ENCODE measurements at places on chromosomes 6 and 20.

DNA sequence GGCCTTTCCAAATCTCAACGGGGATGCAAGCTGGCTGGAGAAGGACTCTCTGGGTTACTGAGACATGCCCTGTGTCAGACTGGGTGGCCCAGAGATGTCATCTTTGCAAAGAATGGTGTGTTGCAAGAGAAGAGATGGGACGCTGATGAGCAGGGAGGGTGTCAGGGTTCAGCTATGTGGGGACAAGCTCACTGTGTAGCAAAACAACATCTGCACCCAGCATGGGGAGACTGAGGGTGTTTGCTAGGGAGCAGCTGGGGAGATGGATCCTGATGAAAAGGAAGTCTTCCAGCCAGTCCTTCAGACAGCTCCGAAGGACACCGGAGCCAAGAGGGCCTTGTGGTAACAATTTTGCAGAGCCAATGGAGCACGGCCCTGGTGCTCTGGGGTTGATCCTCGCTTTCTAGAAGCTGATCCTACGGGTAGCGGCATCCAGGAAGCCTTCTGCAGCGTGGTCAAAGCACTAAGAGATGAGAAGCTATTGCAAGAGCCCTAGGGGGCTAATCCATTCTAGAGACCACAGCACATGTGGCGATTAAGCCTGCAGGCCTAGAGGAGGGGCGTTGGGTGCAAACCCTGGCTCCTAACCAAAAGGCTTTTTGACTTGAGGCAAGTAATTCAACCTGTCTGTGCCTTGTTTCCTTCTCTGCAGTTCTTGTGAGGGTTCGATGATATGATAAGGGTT is 39.9 kb downstream of the EDN3 start:
- DNase-seq: no peak

GRCh38 chr6:72216222-72217068 is 330.1 kb downstream of the RIMS1 start:
- DNase-seq: peak; percentile 36

- no peak for DNase-seq
Observed at GRCh38 chr6:12147557-12148316, 135.6 kb downstream of the HIVEP1 start.

GRCh38 chr6:117559299-117559698 is 43.0 kb downstream of the GOPC start:
- no peak for DNase-seq

GRCh38 chr20:48770700-48771442 is 56.9 kb downstream of the PREX1 start:
- no peak for DNase-seq

- DNase-seq: no peak
Observed at GRCh38 chr6:5599127-5599526, 337.8 kb downstream of the FARS2 start.

DNA sequence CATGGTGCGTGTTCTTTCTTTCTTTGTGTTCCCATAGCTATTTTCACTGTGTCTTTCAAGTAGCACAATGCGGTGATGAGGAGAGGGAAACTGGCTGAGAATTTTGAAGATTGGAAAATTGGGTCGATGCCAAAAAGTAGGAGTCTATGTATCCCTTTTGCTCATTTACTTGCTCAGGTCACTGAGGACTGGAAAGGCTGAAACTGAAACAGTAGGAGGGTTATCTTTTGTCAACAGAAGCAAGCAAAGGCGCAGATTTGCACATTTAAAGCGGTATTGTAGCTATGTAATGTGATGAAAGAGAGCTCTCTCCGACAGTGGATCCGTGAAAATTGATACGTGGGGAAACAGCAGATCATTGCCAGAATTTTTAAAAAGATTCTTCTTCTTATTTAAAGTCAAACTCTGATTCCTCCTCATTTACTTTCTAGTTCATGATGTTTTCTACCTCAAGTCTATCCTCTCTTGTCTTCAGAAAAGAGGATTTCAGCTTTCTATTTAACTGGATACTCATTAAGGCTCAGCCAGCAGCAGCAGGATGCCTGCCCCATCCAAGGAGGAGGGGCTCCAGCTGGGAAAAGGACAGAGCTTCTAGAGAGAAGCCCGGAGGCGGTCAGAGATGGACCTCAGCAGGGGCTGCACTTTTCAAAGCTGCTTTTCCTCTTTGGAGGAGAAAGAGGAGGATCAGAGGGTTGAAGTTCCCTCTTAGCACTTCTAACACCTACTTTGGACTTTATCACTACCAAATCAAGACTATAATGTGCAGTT is 15.9 kb upstream of the FYN start:
- DNase-seq: peak; percentile 51

GRCh38 chr6:25278914-25279747 is at the start of gene CARMIL1:
TSS of gene CARMIL1 (plus strand) at chr6:25279374. CDS start at chr6:25279796, 422 bp downstream.
- peak; percentile 62 for DNase-seq

DNA sequence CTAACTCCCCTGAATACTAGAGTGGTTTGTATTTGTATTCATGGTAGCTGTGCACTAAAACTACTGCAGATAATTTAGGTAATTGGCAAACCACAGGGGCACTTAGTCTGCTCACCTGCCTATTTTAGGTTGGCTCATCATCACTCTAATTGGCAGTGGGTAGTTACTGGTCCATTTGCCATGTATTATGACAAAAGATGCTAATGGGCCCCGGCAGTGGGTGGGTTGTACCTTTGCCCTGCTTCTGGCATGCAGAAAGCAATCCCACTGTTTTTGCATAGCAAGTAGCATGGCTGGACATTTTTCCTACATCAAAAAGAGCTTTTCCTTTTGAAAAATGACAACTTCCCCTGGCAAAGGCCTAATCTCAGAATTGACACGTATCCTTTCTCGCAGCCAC is 741.4 kb upstream of the MAP3K7 start:
- no peak for DNase-seq

- DNase-seq: no peak
Observed at GRCh38 chr20:37077009-37077408, 18.8 kb downstream of the RBL1 start.

DNA sequence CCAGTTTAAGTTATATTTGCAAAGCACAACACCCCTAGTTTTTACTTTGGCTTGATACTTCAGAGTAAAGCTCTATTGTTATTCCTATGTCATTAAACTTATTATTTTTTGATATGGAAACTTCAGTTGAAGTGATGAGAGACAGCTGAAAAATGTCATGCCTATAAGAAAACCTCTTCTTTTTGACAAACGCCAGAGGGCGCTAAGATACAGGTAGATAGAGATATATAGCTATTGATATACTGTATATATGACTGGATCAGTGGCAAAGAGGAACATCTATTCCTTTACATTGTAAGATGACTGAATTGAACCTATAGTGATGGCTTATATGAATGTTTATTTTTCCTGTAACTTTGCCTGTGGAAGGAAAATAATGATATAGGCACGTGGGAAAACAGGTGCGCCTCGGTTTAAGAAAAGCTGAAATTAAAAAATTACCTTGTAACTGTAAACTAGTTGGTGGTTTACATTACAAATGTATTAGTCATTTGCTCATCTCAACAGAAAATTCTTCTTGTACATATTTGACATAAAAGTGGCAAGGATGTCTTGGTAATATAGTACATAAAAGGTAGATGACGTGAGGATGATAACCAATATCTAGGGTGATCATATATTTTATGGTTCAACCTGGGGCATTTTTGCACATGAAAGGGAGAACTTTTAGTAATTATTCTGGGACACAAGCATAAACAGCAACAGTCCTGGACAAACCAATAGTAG is 74.1 kb downstream of the LAMA4 start:
- DNase-seq: peak; percentile 95

- no peak for DNase-seq
Observed at GRCh38 chr6:131096786-131097185, 33.7 kb upstream of the EPB41L2 start.

- no peak for DNase-seq
Observed at GRCh38 chr20:56964901-56965300, 301.5 kb downstream of the BMP7 start.

DNA sequence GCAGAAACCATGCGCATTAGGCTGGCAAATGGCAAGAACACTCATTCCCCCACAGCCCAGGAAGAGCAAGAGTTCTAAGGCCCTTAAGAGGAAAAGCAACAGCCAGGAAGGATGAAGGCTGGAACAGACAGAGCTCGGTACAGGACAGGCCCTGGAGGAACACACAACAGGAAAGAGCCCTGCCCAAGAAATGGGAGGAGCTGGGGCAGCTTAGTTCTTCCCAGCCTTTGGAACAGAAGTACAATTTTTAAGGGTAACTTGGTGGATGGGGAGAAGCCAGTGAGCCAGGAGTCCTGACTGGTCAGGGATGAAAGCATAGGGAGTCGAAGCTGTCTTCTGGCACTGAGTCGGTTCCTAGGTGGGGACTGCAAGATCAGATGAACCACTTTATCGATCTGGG is 32.4 kb downstream of the OR2B2 start:
- no peak for DNase-seq

DNA sequence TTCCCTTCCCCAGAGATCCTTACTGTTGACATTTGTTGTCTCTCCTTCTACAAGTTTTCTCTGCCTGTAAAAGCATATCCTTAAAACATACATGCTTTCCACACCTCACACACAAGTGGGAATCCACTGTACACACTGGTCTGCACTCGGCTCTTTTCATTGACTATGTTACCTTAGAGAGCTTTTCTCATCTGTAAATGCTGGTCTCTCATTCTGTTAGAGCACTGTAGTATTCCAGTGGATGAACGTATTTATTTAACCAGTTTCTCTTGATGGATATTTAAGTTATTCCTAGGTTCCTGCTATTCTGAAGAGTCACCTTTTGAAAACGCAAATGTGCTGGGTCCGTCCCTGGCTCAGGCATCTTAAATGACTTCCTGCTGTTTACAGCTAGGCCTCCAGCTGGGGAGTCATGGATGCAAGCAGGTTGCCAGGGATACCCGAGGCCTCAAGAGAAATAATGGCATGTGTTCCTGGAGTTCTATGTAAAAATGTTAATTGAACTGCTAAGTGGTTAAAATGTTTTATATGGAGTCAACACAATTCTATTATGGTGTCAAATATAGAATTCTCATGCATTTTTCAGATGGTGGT is 61.1 kb upstream of the TGM3 start:
- DNase-seq: no peak

DNA sequence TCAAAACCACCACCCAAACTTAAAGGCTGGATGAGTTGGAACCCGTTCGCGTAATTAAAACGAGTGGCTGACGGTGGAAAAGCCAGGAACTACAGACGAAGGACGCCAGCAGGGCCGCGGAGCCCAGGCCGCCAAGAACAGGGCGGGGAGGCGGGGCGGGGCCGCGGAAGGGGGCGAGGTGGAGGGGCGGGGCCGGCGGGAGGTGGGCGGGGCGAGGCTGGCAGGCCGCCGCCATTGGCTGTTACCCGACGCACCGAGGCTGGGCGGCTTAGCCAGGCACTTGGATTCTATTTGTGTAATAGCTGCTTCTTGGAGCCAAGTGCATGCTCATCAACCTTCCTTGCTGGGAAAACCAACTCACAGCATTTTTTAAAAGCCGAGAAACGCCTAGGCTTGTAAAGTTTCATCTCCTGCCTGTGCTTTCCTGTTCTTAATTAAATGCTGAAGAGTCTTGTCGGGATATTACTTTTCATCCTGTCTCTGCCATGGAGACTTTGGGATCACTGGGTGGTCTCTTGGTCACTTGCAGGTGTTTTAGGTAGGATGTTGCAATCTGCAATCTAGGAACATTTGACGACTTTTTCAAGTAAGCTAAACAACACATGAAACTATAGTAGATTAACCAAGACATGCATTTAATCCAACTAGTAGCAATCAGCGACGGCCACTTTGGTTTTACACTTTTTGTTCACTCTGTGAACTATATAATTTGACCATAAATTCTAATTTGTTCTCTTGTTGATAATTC is 245.0 kb downstream of the ARID1B start:
- DNase-seq: peak; percentile 95

DNA sequence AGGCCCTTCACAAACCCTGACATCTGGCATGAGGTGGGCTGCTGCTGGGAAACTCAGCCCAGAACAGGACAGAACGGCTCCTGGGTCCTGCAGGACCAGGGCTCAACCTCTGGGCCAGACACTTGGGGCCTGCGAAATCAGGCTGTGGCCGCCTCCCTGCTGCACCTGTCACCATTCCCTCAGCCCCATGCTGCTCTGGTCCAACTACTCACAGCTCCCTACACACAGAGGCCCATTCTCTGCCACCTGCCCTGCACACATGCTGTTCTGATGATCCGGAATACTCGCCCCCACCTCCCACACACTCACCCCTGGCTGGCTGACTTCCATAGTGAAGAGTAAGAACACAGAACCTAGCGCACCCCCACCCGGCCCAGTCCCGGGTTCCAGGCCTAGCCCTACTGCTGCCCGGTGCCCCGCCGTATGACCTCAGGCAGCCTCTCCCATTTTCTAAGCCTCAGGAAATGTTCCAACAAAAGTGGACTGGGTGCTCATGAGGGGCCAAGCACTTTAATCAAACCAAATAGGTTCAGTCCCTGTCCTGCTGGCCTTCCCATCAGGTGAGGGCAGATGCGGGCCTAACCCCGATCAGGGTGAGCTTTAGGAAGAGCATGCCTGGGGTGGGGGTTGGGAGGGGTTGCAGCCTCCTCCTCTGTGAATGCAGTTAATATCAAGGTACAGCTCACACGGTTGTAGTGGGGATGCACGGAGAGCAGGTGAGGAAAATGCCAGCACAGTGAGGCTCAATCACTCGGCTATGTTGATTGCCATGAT is 3.9 kb downstream of the PEDS1 start:
- DNase-seq: no peak

- DNase-seq: no peak
Observed at GRCh38 chr20:60066438-60066823, 108.2 kb downstream of the CDH26 start.

DNA sequence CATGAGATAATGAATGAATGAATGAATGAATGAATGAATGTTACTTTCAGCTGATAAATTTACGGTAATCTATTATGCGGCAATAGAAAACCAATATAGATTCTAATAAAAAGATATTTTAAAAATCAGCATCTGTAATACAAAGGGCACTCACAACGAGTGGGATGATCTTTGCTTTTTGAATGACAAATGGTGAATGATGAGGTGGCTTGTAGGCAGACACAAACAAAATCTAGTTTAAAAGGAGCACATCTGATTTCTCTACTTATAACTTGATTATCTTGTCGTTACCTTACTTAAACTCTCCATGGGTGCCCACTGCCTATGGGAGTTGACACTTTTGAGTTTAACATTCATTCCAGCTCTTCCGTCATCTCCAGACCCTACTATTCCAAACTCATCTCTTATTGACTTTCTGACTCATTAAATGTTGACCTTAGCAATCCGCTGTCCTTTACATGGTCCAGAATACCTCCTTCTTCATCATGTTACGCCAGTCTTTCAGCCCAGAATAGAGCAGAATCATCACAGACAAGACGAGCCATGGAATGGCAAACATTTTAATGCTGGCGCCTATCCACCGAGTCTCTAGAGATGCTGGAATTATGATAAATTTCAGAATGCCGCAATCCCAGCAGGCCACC is 41.3 kb downstream of the NHLRC1 start:
- DNase-seq: no peak

Data from pons (tissue), 1 donor.